T-cell (primary cell): ENCODE measurements at places on chromosomes 1 and 21.

- DNase-seq = peak; percentile 48
Measured at GRCh38 chr1:110672753-110673108, 2.0 kb downstream of the KCNA3 start.

DNA sequence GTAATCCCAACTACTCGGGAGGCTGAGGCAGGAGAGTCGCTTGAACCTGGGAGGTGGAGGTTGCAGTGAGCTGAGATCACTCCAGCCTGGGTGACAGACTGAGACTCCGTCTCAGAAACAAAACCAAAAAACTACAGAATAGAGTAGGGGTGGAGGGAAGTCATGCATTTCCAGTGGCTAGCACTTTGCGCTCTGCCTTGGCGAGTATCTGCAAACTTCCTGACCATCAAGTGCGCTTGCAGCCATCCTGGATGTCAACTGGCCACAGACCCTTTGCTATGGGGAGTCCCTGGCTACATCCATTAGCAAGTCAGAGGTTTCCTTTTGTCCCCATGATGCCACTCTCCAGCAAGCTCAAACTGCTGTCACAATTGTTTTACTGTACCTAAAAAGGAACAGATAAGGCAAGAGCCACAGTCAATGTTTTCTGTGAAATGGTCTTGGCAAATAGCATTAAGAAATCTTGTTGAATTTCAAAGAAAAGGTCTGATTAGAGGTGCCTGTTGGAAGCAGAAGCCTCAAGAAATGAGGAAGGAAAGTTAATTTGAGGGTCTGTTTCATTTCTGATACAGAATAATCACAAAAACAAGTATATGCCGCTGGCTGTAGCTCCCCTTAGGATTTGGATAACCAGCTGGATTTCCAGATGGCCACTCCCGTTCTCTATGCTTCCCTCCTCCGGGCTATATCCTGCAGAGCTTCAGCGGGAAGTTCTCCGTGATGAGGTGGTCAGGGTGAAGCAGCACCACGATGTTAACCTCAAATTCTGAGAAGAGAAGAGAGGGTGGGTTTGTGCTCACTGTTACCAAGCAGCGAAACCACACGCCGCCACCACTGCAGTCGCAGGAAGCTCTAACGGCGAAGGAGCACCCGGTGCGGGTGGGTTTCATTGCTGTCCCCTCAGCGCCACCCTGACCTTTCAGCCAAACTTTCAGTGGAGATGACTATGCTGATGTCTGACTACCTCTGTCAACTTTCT is 42.0 kb downstream of the VPS26C start:
- DNase-seq = peak; percentile 44

DNA sequence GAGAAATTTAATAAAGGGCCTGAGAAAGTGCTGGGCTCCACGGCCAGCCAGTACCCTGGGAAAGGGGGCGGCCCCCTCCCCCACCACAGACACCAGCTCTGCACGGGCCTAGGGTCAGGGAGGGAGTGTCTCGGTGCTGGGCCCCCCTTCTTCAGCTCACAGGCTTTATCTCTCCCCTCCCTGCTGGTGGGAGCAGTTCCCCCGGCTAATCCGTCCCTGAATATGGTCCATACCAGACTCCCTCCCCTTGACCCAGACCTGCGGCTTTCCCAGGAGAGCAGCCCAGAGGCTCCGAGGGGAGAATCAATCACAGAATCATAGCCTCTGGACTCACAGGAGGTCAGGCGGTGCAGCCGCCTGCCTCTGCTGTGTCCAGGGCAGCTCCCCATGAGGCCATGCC is 26.0 kb upstream of the RSPO1 start:
- DNase-seq = no peak

- DNase-seq = no peak
Measured at GRCh38 chr1:59738591-59739015, 76.1 kb upstream of the HOOK1 start.

DNA sequence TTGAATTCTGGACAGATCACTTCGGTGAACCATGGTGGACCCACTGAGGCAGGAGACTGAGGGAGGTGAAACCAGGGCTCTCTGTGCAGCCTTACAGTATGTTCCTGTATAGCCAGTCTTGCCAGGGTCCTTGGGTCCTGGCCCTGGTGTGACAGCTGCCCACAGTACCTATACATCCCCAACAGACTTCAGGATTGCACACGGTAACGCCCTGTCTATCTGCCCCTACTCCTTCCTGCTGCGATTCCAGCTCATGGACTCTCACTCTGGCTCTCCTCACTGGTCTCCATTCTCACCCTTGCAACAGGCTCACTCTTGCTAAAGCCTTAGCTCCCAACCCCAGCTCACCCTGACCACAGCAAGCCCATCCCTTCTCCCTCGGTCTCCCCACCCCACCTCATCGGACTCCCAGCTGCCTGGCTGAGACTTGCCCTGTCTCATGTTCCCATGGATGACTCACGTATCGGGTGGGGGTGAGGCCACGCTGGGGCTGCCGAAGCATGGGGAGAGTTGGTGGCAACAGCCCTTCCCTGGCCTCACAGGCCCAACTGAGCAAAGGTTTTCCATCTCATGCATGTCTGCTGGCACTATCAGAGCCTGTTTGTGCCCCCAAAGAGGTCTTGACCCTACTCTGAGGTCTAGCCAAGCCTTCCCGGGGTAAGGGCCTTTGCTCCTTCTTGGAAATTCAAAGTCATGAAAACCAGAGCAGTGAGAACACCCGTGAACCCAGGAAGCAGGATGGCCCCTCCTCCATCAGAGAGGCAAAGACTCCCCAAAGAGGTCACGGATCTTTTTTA is 7.1 kb downstream of the PHLDA3 start:
- DNase-seq = no peak

- DNase-seq = peak; percentile 14
Measured at GRCh38 chr21:31558189-31558961, 101.1 kb upstream of the SOD1 start.

GRCh38 chr1:240462766-240463395 is 149.1 kb downstream of the GREM2 start:
- DNase-seq = no peak

DNA sequence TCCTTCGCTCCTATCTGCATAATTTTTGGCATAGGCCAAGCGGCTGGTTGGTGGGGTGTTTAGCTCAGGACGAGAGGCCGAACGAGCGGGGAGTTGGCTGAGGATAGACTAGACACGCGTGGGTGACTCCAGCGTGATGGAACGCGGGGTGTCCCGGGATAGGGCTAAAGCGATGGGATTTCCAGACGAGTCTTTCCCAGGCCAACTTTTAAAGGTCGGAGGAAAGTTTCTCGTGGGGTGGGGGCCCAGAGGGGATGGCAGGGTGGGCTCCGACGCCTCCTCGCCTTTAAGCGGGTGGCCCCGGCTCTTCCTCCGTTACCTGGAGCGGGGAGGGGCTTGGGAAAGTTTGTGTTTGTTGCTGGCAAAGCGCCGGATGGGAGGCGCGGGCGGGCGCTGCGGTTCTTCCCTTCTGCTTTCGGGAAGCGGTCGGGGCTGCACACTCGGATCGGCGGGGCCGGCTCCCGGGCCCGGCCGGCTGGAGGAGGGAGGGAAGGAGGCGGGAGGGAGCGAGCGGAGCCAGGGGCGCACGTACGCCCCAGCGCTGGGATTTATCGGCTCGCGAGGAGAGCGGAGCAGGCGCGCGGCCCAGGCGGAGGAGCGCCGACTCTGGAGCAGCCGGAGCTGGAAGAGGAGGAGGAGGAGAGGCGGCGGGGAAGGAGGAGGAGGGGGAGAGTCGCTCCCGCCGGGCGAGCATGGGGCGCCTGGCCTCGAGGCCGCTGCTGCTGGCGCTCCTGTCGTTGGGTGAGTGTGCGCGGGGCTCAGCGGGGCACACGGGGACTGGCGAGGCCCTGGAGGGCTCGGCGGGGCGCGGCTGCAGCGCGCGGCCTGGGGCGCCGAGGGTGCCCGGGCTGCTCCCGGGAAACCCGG is at the start of gene PTGFRN:
Gene PTGFRN, plus strand, starts transcription at position 405 of the 867 bp plus-strand sequence. Its CDS starts 288 bp downstream, at position 693.
- DNase-seq = peak; percentile 16

- no peak for DNase-seq
Measured at GRCh38 chr1:150148837-150149270, 862 bp upstream of the PLEKHO1 start.

- DNase-seq = no peak
Measured at GRCh38 chr1:116921301-116921885, 11.7 kb downstream of the PTGFRN start.

DNA sequence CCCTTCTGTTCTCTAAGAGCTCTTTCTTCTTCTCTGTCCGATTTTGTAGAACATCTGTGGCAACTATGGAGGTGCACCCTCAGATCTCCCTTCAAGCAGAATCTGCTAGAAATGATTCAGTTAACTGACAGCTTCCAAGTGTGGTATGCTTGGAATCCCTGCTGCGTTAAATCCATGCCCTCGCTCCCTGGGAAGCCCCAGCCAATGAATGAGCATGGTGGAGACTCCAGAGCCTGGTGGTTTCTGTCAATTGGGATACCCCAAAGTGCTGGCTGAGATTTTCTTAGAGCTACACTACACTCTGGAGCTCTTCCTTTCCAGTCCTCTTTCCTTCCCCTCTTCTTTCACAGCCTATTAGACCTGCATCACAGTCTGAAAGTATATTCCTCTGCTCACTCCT is 116.3 kb upstream of the C1orf21 start:
- DNase-seq = no peak

- DNase-seq = no peak
Measured at GRCh38 chr21:28851645-28852044, 141.0 kb downstream of the LTN1 start.

- DNase-seq = no peak
Measured at GRCh38 chr1:214420833-214421232, 130.6 kb downstream of the PTPN14 start.

GRCh38 chr1:233700338-233700737 is 86.4 kb downstream of the KCNK1 start:
- DNase-seq = no peak

DNA sequence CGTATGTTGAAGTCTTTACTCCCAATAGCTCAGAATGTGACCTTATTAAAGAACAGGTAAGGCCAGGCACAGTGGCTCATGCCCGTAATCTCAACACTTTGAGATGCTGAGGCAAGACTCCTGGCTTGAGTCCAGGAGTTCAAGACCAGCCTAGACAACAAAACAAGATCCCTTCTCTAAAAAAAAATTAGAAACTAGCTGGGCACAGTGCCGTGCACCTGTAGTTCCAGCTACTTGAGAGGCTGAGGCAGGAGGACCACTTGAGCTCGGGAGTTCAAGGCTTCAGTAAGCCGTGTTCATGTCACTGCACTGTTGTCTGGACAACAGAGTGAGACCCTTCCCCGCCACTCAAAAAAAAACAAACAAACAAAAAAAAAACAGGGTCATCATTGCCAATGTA is 171.3 kb downstream of the RERE start:
- no peak for DNase-seq

DNA sequence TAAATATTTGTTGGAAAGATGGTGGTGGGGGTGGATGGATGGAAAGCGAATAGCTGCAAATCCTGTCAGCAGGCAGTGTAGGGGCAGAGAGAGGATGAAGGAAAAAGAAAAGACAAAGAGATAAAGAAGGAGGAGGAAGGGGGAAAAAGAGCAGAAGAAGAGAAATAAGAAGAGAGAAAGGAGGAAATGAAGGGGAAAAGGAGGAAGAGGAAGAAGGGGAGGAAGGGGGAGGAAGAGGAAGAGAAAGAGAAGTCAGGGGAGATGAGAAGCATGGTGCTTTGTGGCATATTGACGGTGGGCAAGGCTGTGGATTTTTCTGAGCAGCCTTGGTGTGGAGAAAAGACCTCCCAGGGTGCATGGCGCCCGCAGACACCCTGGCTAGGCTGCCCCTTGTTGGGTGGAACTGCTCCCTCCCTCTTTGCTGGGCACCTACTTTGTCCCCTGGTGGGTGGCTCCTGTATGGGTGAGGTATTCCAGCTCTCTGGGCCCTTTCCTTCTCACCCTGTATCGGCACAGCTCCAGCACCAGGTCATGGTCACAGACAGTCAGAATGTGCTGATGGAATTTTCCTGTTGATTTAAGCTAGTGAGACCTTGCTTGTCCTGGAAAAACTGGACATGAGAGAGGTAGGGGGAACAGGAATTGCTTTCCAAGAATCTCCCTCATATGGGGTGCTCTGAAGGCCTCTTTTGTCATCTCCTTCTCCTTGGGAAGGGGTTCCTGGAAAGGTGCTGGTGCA is 45.7 kb upstream of the TLR5 start:
- no peak for DNase-seq

- DNase-seq = no peak
Measured at GRCh38 chr21:42228709-42229220, 9.8 kb downstream of the ABCG1 start.

DNA sequence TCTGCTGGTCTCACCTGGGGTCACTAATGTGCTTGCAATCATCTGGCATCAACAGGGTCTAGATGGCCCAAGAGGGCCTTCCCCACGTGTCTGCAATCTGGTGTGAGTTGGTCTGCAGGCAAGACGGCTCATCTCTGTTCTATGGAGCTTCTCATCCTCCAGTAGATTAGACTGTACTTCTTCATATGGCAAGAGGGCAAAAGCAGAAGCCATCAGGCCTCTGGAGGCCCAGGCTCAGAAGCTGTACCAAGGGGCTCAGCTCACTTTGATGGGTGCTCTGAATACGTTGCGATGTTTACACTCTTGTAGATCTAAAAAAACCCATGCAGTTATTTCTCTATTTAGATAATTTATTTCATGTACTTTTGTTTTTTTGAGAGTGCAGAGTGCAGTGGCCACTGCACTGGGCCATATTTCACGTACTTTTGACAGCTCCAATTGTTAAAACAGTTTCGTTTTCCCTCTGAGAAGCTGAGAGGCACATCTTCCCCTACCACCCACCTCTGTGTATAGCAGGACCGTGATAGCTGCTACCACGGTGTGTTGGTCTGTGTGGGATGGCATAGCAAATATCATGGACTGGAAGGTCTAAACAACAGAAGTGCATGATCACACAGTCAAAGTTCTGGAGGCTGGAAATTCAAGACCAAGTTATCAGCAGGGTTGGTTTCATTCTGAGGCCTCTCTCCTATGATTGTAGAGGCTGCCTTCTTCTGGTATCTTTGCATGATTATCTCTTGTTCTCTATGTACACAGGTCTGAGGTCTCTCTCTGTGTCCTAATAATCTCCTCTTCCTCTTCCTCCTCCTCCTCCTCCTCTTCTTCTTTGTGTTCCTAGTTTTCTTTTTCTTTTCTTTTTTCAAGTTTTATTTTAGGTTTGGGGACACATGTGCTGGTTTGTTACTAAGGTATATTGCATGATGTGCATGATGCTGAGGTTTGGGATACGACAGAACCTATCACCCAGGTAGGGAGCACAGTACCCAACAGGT is 17.0 kb downstream of the CITED4 start:
- DNase-seq = no peak

GRCh38 chr1:57340334-57341070 is 83.4 kb downstream of the DAB1 start:
- DNase-seq = no peak

- peak; percentile 57 for DNase-seq
Measured at GRCh38 chr1:108828074-108828961, 28.6 kb downstream of the AKNAD1 start.

DNA sequence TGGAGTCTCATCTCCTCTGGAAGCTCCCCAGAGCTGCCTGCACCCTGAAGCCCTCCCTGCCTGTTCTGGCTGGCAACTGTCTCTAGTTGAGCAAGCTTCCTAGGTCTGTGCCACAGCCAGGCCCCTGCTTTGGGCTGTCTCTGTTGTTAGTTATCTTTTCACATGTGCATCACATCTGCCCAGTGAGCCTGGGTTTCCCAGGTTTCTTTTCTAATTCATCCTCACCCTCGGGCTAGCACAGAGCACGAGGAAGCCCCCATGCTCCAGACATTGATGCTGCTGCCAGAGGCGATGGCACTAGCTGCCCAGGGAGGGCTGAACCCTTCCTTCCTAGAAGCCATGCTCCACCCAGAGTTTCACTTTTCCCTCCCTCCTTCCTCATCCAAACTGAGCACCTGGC is 27.2 kb downstream of the RASSF5 start:
- DNase-seq = no peak

GRCh38 chr1:94582565-94582964 is 41.0 kb upstream of the F3 start:
- DNase-seq = no peak

- no peak for DNase-seq
Measured at GRCh38 chr1:183780757-183781156, 24.2 kb upstream of the RGL1 start.

GRCh38 chr1:153428073-153428638 is 11.8 kb downstream of the S100A7A start:
- no peak for DNase-seq
